Uterine smooth muscle cell (primary cell): ENCODE measurements at places on chromosomes 11 and 22. TPM values are rescaled to one million over a fixed set of nuclear protein-coding genes. Genes with fewer than 3 reads are reported as not detected.

Gene SLC5A1
- not detected in 2 replicates for total RNA-seq

Gene OR51T1
- total RNA-seq: not detected in 2 replicates

Gene RCOR2
- total RNA-seq: 2.0 TPM in 2 replicates

Gene C11orf52
- total RNA-seq: 0.11 and 0.25 TPM in 2 replicates

Gene TMEM86A
- 0.11 and 0.25 TPM in 2 replicates for total RNA-seq

Gene FAM83F
- total RNA-seq: under 0.01 TPM in 1 of 2 replicates, not detected in the other

Gene BEST1
- total RNA-seq: 3.1 and 7.1 TPM in 2 replicates

Gene MS4A4A
- total RNA-seq: not detected in 2 replicates

Gene PPP6R3
- 120 and 138 TPM in 2 replicates for total RNA-seq

Gene SUSD2
- 1.9 and 8.6 TPM in 2 replicates for total RNA-seq

Gene PKNOX2
- total RNA-seq: 0.22 and 0.37 TPM in 2 replicates

Gene PCSK7
- total RNA-seq: 69.6 and 80.4 TPM in 2 replicates

Gene OR51E2
- under 0.01 and 0.11 TPM in 2 replicates for total RNA-seq

Gene PAX6
- total RNA-seq: not detected in 2 replicates

Gene KRTAP5-11
- total RNA-seq: not detected in 2 replicates

Gene CCDC116
- total RNA-seq: 0.22 and 0.25 TPM in 2 replicates

Gene P2RY6
- total RNA-seq: 0.12 TPM in 1 of 2 replicates, not detected in the other

Gene PIH1D2
- 0.87 and 2.2 TPM in 2 replicates for total RNA-seq
